Posterior cingulate gyrus (tissue), 11 donors: ENCODE measurements at places on chromosomes 7 and 10.

DNA sequence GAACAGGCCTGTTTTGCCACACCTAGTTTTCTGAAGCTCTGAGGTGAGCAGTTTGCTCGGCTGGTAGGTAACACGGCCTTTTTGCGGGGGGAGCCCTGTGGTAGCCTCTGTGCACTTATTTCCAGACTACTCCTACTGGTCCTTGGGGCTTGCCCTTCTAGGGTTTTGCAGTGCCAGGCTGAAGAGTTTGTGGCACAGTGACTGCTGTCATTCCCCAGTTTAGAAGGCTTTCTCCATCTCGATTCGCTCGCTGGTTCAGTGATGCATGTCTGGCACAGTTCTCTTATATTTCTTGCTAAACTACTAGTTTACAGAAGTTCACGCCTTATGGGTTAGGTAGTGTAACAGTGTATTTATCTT, 711 bp downstream of the KIF20B start:
- DNase-seq: no peak

DNA sequence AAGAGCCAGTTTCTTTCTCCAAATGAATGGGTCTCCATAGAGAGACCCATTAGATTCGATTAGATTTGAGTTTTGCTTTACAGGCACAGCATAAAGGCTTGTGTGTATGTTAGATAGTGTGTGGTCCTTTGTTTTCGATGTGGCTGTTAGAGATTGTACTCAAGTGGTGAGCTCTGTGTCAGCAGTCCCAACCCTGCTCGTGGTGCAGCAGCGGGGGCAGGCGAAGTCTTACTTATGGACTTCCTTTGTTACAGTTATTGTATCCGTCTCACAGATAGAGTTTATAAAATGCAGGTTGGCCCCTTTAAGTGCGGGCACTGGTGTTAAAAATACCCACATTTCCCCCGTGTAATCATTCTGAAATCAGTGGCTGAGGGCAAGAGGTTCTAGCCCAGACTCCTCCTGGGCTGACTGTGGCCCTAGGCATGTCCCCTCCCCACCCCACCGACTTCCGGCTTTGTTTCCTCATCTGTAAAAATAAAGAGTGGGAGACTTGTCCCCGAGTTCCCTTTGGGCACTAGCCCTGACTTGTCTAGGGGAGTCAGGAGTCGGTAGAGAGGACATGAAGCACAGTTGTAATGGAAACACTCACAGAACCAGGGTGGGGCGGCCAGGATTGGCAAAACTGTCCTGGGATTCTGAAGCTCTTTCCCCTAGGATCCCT, 28.6 kb downstream of the MTURN start:
- no peak for DNase-seq

GRCh38 chr10:77274046-77274795, 363.4 kb downstream of the KCNMA1 start:
- no peak for DNase-seq

DNA sequence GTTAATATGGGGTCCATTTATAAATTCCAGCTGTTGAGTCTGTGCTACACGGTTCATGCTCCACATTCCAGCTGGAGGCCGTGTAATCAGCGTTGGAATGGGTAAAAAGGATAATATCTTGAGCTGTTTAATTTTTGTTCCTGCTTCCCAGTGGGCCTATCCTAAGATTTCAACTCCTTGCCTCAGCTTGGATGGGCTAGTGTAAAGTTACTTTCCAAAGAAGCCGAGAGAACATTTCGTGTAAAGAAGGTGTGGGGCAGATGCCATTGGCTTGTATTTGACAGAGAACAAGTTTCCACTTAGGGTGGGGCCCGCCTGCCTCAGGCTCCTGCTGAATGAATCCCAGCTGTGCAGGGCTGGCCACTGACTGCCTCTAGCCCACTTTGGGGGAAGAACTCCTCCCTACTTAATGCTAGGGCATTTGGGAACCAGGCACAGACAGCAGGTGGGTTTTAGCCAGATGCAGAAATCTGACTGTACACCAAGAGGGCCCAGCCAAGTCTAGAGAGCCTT, 125.9 kb upstream of the LYZL2 start:
- DNase-seq: no peak
